HAP-1 (cell line): ENCODE measurements at places on chromosomes 4 and X.

- no peak for DNase-seq
Measured at GRCh38 chr4:145868637-145869409, 69.8 kb downstream of the ZNF827 start.

GRCh38 chr4:143026459-143027170 lies 158.1 kb upstream of the USP38 start:
- no peak for DNase-seq

- peak; percentile 49 for DNase-seq
Measured at GRCh38 chr4:1010395-1011021, 918 bp upstream of the FGFRL1 start.

DNA sequence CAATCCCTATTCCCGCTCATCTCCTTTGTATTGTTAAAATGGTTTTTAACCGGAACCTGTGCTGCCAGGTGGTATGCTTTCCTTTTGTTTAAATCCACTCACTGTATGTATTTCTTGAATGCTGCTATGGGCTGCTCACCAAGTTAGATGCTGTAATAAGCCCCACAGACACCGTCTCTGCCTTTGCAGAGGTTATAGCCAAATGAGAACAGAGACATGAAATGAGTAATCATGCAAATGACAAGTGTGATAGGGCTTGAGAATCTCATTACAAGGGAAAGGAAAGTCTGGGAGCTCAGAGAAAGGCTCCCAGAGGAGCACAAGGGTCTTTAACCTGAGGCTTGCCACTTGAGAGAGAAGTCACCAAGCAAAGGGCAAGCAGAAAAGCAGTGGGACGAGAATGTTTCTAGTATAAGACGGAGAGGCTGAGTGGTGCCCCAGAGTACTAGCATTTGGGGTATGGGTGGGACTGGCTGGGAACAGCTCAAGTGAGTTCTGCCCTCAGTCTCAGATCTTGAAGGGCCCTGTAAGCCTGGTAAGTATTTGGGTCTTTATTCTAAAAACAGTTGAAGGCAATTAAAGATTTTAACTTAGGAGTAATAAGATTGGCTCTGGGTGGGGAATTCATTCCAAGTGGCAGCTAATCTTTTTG lies 110.8 kb upstream of the H2AZ1 start:
- DNase-seq = no peak

- no peak for DNase-seq
Measured at GRCh38 chrX:68416592-68416991, 16.7 kb downstream of the OPHN1 start.

GRCh38 chrX:134908356-134908755 lies 82.4 kb upstream of the SMIM10 start:
- peak; percentile 14 for DNase-seq

- DNase-seq = no peak
Measured at GRCh38 chr4:82792912-82793649, 5.5 kb downstream of the SCD5 start.

DNA sequence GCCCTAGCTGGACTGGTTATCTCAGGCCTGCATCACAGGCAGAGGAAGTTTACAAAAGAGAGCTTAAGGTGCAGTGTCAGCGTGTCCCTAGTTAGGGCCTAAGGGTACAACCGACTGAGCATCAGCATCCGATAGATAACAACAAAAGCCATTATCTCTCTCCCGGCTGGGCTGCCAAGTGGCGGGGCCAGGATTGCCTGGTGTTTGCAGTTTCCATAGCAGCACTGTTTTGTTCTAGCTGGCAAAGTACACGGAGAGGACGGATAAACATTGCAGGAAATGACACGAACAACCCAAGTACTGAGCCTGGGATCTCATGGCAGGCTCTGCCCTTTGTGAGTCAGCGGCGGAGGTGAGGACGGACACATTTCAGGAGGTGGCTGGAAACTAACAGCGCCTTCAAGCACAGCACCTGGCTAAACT lies 104.7 kb upstream of the NOCT start:
- DNase-seq = peak; percentile 12

DNA sequence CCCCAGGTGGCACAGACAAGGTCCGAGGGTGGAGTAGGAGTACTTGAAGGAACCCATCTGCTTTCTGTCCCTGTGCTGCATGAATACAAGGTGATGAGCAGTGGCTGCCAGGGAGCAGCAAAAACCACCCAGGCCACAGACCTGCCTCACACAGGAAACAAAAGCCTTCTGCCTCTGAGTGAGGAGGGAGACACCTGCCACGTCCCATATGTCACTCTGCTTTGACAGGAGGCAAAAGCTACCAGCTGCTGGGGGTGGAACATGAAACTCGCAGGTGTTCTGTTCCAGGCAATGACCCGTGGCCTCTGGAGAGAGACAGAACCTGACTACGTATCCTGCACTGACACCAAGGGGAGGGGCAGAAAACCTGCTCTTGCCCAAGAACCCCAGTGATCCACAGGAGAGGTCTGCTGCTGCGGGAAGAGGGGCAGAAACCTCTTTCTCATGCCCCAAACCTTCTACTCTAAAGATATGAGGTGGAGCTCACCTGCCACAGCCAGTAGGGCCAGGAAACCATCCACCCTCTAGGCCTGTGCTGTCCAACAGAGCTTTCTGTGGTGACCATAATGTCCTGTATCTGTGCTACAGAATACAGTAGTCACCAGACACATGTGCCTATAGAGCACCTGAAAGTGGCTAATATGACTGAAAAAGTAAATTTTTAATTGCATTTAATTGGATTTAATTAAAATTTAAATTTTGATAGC lies 172.9 kb downstream of the PRDM5 start:
- no peak for DNase-seq

- no peak for DNase-seq
Measured at GRCh38 chr4:24775750-24776149, 19.6 kb upstream of the SOD3 start.

- peak; percentile 67 for DNase-seq
Measured at GRCh38 chr4:127069675-127070074, 563.1 kb upstream of the INTU start.

- no peak for DNase-seq
Measured at GRCh38 chr4:25981749-25982148, 67.7 kb downstream of the SMIM20 start.

- no peak for DNase-seq
Measured at GRCh38 chr4:123623611-123624010, 227.0 kb downstream of the SPRY1 start.

GRCh38 chr4:2823301-2823670 lies 20.4 kb upstream of the ADD1 start:
- no peak for DNase-seq
